ENCODE measurements at places on chromosomes 5 and 9. TPM values are rescaled to one million over a fixed set of nuclear protein-coding genes. Genes with fewer than 3 reads are reported as not detected.
A peak's percentile ranks its signal among the peaks of the same experiment; 100 is the strongest.

Gene SPTAN1
- total RNA-seq: 523 TPM

Gene SLC45A2
- 0.40 TPM for total RNA-seq

- DNase-seq: no peak
- H3K27me3 ChIP-seq: no peaks in the 10 kb centered on the region
- no peak overlapping the region for H3K27ac ChIP-seq
- H3K36me3 ChIP-seq: peaks cover 10% of the 10 kb centered on the region
- no peak overlapping the region for H3K4me3 ChIP-seq
Observed at GRCh38 chr5:80481019-80481893, 6.6 kb upstream of the FAM151B start.

GRCh38 chr5:171629221-171629620, 156.4 kb upstream of the SMIM23 start:
- DNase-seq: no peak
- peaks cover 9% of the 10 kb centered on the region for H3K4me1 ChIP-seq
- H3K4me3 ChIP-seq: no peak overlapping the region
- H3K27me3 ChIP-seq: peaks cover 13% of the 10 kb centered on the region
- no peak overlapping the region for H3K27ac ChIP-seq

DNA sequence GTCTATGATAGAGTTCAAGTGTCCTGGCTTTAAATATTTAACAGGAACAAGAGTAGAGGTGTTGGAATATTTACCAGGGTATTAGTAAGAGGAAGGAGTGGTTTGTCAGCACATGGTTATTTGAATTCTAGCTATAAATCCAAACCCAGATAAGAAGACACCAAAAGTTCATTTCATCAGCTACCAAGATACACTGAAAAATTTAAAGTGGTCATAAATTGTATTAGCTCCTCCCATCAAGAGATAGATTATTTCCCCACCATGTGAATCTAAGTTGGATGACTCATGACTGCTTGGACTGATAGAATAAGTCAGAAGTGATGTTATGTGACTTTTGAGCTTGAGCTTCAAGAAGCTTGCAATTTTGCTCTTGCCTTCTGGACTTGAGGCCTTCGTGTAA, 72.1 kb upstream of the GRAMD2B start:
- no peaks in the 10 kb centered on the region for H3K4me1 ChIP-seq
- H3K27ac ChIP-seq: no peak overlapping the region
- H3K4me3 ChIP-seq: no peak overlapping the region
- DNase-seq: no peak
- H3K36me3 ChIP-seq: no peaks in the 10 kb centered on the region

GRCh38 chr9:136805207-136805740, 2.5 kb upstream of the RABL6 start:
- H3K4me1 ChIP-seq: peaks cover 35% of the 10 kb centered on the region
- H3K27ac ChIP-seq: no peak overlapping the region
- no peak for DNase-seq
- peaks cover 16% of the 10 kb centered on the region for H3K27me3 ChIP-seq
- peaks cover 50% of the 10 kb centered on the region for H3K36me3 ChIP-seq

DNA sequence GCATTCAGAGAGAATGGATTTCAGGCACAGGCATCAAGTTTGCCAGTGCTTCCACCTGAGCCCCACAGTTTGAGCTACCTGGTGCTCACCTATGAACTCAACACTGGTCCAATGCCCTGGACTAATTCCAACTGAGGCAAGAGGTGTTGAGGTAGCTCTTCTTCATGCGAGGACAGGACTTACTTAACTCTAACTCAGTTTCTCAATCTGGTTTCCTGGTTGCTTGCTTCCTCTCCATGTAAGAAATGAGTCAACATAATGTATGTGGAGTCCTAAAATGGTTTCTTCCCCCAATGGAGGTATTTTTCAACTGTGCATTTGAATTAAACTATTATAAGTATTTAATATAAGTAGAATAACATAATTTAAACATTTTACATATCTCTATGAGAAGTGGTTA, 523.6 kb upstream of the DAB2 start:
- H3K4me3 ChIP-seq: no peak overlapping the region
- no peak for DNase-seq
- H3K27me3 ChIP-seq: no peaks in the 10 kb centered on the region

- peak; percentile 33 for DNase-seq
- peaks cover 7% of the 10 kb centered on the region for H3K4me1 ChIP-seq
- no peak overlapping the region for H3K27ac ChIP-seq
- no peaks in the 10 kb centered on the region for H3K36me3 ChIP-seq
- no peaks in the 10 kb centered on the region for H3K27me3 ChIP-seq
- no peak overlapping the region for H3K4me3 ChIP-seq
Observed at GRCh38 chr5:74408150-74409043, 232.1 kb downstream of the ENC1 start.

GRCh38 chr9:96818533-96818932, 35.8 kb downstream of the ZNF782 start:
- no peaks in the 10 kb centered on the region for H3K4me1 ChIP-seq
- H3K27me3 ChIP-seq: no peaks in the 10 kb centered on the region
- H3K4me3 ChIP-seq: no peak overlapping the region
- peaks cover 3% of the 10 kb centered on the region for H3K36me3 ChIP-seq
- no peak for DNase-seq
- no peak overlapping the region for H3K27ac ChIP-seq

DNA sequence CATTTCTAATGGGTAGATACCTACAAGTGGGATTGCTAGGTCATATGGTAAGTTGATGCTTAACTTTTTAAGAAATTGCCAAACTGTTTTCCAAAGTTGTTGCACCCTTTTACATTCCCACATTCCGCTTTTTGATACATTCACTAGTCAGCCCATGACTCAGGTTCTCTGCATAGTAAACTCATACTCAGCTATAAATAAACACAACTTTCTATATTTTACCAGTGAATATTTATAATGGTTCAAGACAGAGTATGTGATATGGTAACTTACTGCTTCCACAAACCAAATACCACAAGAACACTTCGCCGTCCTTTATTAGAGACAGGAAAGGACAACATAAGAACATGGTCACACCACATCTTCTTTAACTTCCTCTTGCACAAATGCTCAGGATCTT, 54.0 kb downstream of the PLPP1 start:
- no peak overlapping the region for H3K4me3 ChIP-seq
- no peak overlapping the region for H3K27ac ChIP-seq
- no peak for DNase-seq
- no peaks in the 10 kb centered on the region for H3K27me3 ChIP-seq
- no peaks in the 10 kb centered on the region for H3K36me3 ChIP-seq
- H3K4me1 ChIP-seq: no peaks in the 10 kb centered on the region

GRCh38 chr5:108727651-108728565, 19.8 kb upstream of the FER start:
- peak overlapping the region; percentile 89 for H3K4me3 ChIP-seq
- no peaks in the 10 kb centered on the region for H3K36me3 ChIP-seq
- peak; percentile 71 for DNase-seq
- no peaks in the 10 kb centered on the region for H3K27me3 ChIP-seq
- H3K27ac ChIP-seq: peak overlapping the region; percentile 90
- peaks cover 5% of the 10 kb centered on the region for H3K4me1 ChIP-seq

- no peak for DNase-seq
- no peaks in the 10 kb centered on the region for H3K36me3 ChIP-seq
- H3K4me3 ChIP-seq: no peak overlapping the region
- H3K27ac ChIP-seq: no peak overlapping the region
- H3K27me3 ChIP-seq: no peaks in the 10 kb centered on the region
- H3K4me1 ChIP-seq: no peaks in the 10 kb centered on the region
Observed at GRCh38 chr5:66621736-66622135, 25.5 kb downstream of the MAST4 start.
